ENCODE measurements at places on chromosomes 7 and 10.
A peak's percentile ranks its signal among the peaks of the same experiment; 100 is the strongest.

- no peak for DNase-seq
These were observed 555.0 kb downstream of the TNS3 start for GRCh38 chr7:47026780-47027361.

DNA sequence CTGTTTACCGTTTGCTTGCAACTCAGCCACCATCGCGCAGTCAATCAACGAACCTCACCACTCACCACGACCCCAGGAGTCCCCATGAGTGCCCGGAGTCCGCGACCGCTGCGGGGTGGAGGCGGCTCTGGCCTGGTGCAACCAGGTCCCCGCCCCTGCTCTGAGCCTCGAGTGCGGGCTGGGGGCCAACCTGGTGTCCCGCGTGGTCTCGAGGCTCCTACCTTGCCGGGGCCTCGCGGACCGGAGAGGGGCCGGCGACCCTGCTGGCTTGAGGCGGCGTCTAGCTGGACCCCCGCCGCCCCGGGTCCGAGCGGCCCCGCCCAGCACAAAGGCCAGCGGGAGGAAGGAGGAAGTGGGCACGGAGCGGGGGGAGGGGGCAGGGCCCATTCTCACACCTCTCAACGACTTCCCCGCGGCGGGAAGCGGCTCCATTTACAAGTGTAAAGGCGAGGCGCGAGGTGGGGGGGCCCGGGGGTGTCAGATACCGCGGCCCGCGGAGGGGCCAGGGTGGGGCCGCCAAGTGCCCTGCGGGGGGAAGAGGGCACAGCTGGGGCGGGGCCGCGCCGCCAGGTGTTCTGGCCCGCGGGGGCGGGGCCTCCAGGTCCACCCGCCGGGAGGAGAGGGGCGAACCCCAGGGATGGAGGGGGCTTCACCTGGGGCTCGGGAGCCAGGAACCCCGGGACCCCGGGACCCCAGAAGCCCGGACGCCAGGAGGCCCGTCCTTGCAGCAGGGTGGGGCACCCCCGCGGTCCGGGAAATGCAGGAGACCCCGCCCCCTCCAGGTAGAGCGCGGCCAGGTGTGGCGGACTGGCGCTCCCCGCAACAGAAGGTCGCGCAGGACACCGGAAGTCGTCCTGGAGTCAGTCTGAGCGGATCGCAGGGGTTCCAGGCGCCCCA lies 8.6 kb downstream of the CTBP2 start:
- DNase-seq: peak; percentile 57

DNA sequence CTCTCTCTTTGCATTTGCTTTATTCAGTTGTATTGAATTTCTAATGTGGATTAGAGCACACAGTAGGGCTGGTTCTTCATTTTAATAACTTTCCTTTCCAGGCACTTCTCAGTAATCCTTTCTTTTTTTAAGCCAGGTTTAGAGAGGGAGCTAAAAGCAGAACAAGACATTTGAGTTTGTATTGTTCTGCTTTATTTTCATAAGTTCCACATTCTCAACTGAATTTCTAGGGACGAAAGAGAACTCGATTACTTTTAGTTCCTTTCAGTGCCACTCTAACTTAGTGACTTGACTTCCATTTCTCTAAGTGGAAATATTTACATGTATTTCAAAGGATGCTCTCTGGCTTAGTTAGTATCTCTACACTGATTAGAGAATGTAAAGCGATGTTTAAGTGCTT lies 145.6 kb downstream of the EXOC4 start:
- no peak for DNase-seq

- DNase-seq: no peak
These were observed 11.6 kb downstream of the HBP1 start for GRCh38 chr7:107180378-107180777.

- no peak for DNase-seq
These were observed 86.3 kb downstream of the LCOR start for GRCh38 chr10:96918214-96919002.

GRCh38 chr7:17408904-17409290 lies 110.4 kb downstream of the AHR start:
- DNase-seq: no peak

DNA sequence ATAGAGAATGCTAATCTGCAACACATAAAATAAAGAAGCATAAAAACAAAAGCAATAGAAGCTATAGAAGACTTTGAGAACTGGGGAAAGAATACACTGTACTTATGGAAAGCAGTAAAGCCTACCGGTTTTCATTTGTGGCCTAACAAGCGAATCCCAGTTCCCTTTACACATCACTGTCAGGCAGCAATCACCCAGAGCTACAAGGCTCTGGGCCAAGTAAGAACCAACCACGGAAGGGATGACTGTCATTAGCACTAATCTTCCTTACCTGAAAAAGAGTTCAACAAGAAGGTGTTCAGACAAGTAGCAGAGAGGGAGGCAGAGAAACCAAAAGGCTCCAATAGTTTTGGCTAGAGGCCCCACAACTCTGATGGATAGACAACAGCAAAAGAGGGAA lies 15.0 kb downstream of the CCDC6 start:
- no peak for DNase-seq

DNA sequence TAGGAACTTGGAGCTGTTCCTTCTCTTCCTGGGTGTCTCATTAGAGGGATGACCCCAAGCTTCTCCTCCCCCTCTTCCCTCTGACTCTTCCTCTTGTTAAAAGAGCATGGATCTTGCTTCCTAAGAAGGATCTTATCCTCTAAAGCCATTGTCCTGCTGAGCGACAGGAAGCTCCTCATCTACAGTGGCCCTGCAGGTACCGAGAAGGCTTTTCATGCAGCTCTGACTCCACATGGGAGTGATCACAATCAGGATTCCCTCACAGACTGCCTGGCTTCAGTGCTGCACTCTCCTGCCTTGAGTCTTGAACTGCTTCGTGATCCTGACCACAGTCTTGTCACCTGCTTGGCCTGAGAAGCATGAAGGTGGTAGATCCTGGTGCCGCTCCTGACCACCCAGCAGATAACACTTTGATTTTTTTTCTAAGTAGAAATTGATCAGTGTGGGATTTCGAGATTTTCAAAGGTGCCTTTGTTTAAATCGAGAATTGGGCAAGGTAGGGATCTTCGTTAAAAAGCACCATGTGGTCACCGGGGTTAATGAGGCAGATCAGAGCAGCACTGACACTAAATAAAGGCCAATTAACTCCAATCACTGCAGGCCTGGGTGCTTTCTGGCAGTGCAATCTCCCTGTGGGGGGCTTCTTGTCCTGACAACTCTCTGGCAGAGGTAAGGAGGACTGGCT lies 376.4 kb downstream of the NRG3 start:
- no peak for DNase-seq

- no peak for DNase-seq
These were observed 183.4 kb downstream of the HTR7 start for GRCh38 chr10:90674461-90674860.

- no peak for DNase-seq
These were observed 116.4 kb upstream of the ITGB1 start for GRCh38 chr10:33074443-33074842.

DNA sequence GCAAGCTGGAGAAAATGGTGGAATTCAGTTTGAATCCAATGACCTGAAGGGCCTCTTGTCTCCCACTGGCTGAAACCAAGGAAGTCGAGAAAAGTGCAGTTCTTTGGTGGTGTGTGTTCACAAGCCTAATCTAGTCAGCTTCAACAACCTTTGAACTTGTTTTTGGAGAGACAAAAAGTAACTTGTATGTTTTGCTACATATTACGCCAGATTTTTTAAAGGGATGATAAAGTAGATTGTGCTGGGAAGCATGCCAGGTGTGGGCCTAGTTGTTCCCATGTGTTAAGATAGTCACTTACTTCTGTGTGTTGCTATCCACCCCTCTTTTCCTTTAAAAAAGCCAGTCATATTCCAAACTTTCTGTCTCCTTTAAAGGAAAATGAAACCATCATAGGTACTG lies 79.7 kb upstream of the FAM3C start:
- DNase-seq: no peak

- DNase-seq: no peak
These were observed 6.9 kb upstream of the LAMB4 start for GRCh38 chr7:108137040-108137439.

DNA sequence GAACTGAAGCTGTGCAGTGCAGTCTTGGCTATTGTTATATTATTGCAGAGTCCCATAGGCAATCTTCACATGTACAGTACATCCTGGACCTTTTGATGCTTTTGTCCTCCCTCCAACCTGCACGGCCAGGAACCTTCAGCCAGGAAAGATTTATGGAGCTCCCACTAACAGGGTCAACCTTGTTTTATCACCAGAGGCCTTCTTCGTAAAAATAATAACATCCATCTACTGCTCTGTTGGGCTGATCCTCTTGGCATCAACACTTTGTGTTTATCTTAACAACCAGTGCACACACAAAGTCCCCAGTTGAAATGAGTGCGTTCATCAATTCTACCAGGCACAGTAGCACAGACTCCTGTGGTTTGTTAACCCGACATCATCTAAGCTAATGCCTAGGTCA lies 72.4 kb downstream of the AGMO start:
- no peak for DNase-seq

GRCh38 chr10:2121315-2121714 lies 384.0 kb upstream of the ADARB2 start:
- DNase-seq: no peak

DNA sequence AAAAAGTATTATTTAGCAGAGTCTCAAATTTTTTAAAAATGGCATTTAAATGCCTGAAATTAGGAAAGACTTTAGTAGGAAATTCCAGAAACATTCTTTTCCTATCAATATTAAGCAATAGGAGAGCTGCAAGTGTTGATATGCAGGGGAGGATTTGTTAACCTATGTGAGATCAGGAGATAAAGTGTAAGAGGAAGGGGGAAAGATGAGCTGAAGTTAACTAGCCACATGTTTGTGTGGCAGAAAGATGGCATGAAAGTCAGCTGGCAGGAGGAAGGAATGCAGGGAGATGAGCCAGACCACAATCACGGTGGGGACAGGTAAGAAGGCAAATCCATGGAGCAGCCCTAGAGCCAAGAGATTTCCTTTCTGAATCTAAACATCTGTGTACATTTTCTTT lies 303.6 kb downstream of the MAGI2 start:
- DNase-seq: no peak

GRCh38 chr7:123209786-123210185 lies 10.0 kb upstream of the SLC13A1 start:
- DNase-seq: no peak

GRCh38 chr10:117610321-117610720 lies 67.8 kb downstream of the EMX2 start:
- DNase-seq: no peak

GRCh38 chr10:43193496-43194080 lies 55.3 kb downstream of the CSGALNACT2 start:
- no peak for DNase-seq

GRCh38 chr10:96595741-96596140 lies 8.9 kb upstream of the TM9SF3 start:
- no peak for DNase-seq

DNA sequence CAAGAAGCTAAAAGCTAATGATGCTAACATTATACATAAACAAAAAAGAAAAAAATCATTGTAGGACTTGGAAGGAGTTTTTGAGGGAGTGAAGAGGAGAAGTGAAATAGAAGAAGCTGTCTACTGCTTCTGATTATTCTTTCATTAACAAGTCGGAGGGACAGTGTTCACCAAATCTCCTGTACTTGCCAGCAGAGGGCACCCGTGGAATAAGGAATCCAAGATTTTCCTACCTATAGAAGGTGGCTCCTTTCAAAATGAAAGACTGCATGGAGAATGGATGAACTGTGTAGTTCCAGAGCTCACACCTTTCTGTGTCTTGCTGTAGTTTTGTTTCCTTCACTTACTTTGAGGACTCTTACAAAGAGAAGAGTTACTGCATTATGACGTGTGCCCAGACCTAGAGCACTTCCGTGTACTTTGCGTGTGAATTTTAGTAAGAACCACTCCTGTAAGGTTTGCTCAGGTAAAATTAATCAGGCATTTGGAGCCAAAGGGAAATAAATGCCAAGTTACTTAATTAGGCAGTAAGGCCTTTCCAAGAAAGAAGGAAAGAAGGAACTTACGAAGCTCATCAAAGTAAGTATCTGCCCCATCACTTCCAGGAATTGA lies 145.1 kb downstream of the SEMA3D start:
- peak; percentile 55 for DNase-seq

DNA sequence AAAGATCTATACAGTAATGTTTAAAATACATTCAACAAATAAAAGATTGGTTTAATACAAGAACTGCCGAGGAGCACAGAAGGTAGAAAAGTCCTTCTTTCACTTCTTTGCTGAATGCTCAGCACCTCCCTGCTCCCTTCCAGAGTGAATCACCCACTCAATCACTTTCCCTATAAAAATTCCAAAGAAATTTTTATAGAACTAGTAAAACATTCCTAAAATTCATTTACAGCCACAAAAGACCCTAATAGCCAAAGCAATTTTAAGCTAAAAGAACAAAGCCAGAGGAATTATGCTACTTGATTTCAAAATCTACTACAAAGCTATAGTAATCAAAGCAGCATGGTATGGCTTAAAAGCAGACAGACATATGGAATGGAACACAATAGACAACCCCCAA lies 320.9 kb downstream of the PCLO start:
- DNase-seq: no peak

DNA sequence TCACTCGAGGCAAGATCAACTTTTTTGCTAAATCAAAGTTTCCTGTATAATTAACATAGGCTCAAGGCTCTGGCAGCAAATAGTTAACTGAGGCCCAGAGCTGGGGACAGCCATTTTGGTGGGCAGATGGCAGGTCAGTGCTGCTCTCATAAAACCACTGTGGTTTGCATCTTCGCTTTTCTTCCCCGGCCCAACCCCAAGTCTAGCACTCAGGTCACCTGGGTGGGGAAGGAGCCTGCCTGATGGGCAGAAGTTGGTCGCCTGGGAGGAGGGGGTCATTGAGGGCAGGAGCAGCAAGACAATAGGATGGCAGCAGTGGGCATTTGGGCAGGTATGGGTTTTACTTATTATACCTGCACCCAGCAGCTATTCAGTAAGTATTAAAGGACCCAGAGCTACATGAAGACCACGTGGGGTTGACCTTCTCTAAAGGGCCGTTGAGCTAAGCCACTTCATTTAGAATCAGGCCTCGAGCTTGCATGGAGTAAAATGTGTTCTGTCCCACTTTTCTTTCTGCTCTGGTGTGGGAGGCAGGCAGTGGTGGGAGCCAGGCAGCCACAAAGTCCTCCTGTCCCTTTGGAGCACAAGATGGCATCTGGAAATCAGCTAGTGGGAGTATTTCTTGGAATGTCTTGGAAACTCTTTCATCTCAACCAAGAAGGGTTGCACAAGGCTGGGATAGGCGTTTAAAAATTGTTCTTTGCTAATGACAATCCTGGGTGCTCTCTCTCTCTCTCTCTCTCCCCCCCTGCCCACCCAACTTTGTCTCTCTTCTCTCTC lies 133.4 kb downstream of the SPAG6 start:
- no peak for DNase-seq

DNA sequence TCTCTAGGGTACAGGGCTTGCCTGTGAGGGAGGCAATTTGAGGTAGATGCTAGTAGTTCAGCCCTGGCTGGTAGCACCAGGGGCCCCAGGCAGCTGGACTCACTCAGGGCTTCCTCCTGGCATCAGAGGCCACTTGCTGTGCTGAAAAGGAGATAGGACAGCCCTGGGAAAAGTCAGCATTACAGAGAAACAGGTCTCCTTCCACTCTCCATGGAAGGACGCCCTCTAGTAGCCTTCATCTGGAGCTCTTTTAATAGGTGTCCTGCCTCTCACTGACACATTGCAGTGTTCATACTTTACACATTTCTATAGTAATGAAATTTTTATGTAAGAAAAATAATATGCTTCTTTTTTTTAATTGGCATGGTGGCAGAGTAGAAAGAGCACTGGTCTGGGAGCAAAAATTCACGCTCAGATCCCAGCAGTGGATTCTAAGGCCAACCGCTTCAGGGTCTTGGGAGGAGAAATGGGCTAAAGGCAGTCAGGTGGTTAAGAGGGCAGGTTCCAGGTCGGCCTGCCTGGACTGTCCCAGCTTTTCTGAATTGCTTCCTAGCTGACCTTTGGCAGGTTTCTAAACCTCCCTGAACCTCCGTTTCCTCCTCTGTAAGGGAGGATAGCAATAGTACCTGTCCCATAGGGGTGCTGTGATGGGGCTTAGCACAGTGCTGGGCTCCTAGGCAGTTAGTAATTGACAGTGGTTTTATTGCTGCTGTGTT lies 35.8 kb downstream of the AIFM2 start:
- DNase-seq: no peak

All from NCI-H187 (cell line).